CD4-positive, alpha-beta T cell treated with Interleukin-21 for 1 hour (primary cell): ENCODE measurements at places on chromosomes 13 and 19.

GRCh38 chr13:94311893-94312292 is 167.6 kb downstream of the DCT start:
- DNase-seq: no peak

DNA sequence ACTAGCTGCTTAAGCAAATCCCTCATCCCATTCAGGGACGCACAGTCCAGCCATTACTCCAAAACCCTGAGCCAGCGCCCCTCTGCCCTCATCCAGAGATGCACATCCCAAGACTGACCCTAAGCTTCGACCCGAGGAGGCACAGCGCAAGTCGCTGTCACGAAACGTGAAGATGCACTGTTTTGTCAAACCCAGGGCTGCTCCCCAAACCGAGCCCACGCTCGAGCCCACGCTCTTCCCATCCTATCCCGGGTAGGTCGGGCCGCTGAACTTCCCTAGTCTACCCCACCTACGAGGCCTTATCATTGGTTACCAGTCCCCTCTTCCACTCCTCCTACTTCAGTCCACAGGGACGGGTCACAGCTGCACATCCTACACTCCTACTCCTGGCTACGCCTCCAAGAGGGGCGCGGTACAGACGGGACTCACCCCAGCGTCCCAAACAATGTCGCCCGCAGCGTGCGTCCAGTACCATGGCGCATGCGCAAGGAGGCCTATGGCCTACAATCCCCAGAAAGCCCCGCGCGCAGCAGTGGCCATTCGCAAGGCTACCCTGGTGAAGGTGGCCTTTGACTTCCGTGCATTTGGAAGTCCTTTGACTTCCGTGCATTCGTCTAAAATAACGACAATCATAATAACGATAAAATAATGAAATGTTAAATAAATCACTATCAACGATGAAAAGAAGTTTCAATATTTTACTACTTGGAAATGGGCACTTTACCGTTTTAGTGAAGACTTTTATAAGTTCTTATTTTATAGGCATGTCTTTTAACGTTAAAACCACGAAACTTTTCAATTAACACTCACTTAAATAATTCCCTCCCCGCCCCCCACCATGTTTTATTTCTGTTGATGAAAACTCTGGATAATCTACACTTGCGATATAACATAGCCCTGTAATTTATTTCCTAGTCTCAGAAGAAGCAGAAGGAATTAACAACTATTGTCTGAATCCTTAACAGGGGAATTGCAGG is at the start of gene ZNF285:
ZNF285 (minus strand) TSS at position 470 of the 977 bp plus-strand sequence. CDS start 4,395 bp downstream, outside the sequence.
- peak; percentile 81 for DNase-seq

DNA sequence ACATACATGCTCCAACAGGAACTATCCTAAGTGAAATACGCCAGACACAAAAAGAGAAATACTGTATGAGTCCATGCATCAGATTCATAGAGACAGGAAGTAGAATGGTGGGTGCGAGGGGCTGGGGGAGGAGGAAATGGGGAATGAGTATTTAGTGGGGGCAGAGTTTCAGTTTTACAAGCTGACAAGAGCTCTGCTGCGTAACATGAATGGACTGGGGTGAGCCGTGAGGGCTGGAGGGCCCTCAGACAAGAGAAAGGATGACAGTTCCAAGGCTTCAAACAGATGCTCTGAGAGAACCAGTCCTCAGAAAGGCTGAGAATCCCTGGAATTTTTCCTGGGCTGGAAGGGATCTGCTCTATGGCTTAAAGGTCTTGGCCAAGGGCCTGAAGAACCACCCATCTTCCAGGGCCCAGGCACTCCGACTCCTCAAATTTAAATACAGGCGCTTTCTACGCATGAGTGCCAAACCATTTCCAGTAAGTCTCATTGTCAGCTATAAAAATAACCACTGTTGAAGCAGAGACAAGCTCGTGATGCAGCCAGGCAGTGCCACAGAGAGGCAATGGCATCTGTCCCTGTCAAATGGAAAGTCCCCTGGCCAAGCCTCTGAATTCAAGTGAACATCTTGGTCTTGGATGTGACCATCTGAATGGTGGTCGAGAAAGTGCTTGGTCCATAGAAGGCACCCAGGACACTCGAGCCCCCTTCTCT is 17.5 kb downstream of the KLF2 start:
- peak; percentile 76 for DNase-seq

GRCh38 chr19:39813264-39813993 is 20.5 kb downstream of the DYRK1B start:
- DNase-seq: no peak

DNA sequence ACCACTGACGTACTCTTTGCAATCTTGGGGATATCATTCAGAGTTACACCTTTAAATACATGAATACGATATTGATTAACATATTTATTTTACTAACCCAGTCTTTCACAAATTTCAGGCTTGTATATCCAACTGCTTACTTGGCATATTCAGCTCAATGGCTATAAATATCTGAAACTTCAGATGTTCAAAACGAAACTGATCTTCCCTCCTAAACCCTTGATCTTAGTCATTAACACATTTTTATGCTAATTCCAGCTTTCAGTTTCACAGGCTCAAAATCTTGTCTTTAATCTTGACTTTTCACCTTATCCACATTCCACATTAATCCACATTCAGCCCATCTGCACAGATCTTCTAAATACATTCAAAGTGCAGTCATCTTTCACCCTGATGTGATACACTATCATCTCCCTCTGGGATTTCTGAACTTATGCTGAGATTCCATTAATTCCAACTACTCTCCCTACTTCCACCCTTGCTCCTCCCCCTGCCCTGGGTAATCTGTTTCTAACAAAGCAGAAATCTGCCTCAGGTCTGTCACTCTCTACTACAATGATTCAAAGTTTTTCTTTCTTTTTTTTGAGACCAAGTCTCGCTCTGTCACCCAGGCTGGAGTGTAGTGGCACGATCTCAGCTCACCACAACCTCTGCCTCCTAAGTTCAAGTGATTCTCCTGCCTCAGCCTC is 387.2 kb downstream of the GPC5 start:
- DNase-seq: no peak

- DNase-seq: no peak
Observed at GRCh38 chr19:18672044-18672451, 11.4 kb upstream of the CRTC1 start.

GRCh38 chr13:80296638-80297037 is 44.3 kb downstream of the SPRY2 start:
- DNase-seq: no peak

DNA sequence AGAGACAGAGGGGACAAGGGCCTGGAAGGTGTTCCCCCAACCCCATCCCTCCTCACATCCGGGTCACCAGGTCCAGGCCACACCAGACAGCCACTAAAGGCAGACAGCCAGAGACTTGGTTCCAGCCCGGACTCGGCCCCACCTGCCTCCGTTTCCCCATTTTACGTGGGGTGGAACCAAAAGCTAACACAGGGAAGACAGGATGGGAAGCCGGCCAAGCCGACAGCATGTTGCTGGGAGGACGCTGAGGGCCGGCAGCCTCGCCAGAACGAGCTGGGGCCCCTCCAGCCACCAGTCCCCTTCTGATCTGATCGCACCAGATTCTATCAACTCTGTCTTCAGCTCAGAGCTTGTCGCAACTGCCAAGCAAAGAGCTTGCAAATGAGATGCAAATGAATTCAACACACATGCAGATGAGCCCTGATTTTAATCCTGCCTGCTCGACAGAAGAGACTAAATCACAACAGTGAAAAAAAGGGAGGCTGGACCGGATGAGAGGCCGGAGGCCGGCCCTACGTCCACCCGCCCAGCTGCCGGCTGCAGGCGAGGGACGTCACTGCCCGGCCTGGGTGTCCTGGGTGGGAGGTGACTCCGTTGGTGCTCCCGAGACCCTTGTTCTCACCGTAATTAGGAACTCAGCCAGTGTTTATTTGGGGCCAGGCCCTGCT is 17.5 kb upstream of the SHC2 start:
- DNase-seq: no peak

GRCh38 chr19:3627351-3627723 is 747 bp upstream of the CACTIN start:
- DNase-seq: no peak

DNA sequence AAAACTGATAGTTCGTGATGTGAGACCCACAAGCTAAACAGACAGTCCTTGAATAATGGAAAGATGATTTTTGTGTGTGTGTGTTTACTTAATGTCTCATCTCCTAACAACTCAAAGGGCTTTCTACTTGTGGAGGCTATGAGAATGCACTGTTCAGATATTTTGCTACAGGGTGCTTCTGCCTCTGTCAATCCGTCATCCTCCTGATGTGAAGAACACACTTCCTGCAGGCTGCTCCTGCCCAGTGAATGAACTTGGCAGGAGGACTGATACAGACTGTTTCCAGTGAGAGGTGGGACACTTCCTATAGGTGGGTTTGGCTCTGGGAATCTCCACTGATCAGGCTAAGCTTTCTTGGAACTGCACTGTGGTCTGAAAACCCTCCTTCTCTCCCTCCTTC is 168.4 kb upstream of the STARD13 start:
- DNase-seq: no peak

- DNase-seq: peak; percentile 62
Observed at GRCh38 chr19:16335226-16335625, 10.6 kb downstream of the KLF2 start.

- DNase-seq: no peak
Observed at GRCh38 chr13:94412870-94413597, 66.4 kb downstream of the DCT start.

DNA sequence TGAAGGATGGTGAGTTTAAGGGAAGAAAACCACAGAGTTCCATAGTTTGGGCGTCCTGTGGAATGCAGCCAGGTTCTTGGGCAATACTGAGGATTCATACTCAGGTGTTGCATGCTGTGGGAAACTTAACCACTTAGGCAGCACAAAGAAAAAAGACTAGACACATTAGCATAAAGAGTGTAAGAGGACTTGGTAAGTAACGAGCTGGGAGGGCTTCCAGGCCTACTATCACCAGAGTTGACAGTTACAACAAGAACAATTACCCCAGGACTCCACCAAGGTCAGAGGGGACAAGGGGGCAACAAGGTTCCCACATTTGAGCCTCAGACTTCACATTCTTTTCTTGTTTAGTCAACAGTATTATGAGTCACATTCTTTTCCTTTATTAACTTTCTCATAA is 33.2 kb downstream of the KCTD12 start:
- DNase-seq: no peak

DNA sequence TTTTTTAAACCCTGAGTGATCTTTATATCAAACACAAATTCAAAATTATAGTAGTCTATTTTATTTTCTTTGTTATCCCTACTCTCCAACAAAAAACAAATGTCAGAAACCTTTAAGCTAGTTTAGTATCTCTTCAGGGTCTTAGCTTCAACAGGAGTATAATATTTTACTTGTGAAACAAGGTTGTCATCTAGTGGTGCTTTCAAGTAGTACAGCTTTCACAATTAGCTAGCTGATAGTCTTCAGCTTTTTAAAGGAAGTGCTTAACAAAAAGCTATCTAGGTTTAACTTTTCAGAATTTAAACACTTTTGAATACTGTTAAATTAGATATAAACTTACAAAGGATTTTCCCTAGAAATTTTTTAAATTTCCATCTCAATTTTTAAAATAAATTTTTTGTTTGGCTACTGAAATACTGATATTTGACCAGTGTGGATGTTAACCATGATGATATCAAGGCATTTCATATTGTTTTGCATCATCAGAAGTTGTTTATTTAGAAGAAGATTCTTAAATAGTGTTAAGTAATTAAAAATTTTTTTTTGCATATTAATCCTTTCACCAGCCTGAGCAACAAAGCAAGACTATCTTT is 34.2 kb downstream of the TDRD3 start:
- peak; percentile 71 for DNase-seq

- DNase-seq: no peak
Observed at GRCh38 chr13:33722216-33722915, 95.6 kb upstream of the RFC3 start.

DNA sequence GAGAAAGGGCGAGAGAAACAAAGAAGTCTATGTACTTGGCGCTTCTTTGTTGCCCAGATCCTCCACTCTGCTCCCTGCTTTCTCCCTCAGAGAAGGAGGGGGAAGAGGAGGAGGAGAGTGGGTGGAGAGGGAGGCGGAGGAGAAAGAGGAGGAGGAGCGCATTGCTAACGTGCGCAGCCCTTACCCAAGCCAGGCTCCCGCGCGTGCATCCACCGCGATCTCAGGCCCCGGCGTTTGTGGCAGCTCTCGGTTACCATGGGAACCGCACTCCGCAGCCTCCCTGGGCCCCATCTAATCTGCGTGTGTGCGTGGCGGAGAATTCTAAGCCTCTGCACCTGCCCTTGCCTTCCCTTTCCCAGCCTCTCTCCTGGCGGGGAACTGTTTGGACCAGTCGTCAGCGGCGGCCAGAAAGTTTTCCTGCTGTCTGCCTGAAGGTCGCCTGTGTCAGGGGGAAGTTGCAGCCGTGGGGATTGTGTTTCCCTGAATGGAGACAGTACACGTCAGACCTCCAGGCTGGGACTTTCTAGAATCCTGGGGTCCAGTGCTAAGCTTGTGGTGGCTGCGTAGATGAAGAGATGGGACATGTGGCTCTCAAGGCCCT is at the start of gene ERICH6B:
ERICH6B (minus strand) TSS at position 239 of the 601 bp plus-strand sequence. CDS start 18,734 bp downstream, outside the sequence.
- no peak for DNase-seq

GRCh38 chr19:32676895-32677359 is 1.3 kb downstream of the RGS9BP start:
- DNase-seq: no peak

GRCh38 chr19:54339646-54340358 is 840 bp upstream of the LILRA4 start:
- DNase-seq: no peak

DNA sequence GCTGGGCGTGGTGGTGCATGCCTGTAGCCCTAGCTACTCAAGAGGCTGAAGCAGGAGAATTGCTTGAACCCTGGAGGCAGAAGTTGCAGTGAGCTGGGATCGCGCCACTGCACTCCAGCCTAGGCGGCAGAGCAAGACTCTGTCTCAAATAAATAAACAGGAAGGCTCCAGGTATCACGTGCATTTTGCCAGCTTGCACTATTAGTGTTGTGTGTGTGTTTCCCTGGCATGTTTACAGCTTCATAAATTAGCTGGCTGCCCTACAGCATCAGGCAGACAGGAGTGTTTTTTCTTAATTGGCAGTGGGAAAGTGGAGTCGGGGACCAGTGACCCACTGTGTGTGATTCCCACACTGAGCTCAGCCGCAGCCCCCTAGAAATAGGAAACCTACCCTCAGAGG is 32.6 kb downstream of the SHISA2 start:
- no peak for DNase-seq

GRCh38 chr19:31254611-31255010 is 94.6 kb downstream of the TSHZ3 start:
- DNase-seq: no peak

DNA sequence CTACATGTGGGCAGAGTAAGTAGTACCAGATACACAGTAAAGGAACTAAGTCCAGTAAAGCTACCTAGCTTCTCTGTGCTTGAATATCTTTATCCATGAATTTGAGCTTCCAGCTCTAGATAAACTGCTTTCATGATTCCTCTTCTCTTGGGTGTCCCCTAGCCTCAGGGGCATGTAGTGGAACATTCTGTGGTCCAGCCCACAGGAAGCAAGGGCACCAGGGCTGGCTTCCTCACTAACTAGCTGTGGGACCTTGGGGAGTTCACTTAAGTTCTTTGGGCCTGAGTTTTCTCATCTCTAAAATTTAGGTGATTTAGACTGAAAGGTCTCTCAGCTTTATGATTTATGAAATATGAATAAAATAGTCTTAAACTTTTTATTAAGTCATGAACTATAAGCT is 185.7 kb downstream of the KATNAL1 start:
- DNase-seq: no peak
